ENCODE measurements at places on chromosomes 11 and 22.

DNA sequence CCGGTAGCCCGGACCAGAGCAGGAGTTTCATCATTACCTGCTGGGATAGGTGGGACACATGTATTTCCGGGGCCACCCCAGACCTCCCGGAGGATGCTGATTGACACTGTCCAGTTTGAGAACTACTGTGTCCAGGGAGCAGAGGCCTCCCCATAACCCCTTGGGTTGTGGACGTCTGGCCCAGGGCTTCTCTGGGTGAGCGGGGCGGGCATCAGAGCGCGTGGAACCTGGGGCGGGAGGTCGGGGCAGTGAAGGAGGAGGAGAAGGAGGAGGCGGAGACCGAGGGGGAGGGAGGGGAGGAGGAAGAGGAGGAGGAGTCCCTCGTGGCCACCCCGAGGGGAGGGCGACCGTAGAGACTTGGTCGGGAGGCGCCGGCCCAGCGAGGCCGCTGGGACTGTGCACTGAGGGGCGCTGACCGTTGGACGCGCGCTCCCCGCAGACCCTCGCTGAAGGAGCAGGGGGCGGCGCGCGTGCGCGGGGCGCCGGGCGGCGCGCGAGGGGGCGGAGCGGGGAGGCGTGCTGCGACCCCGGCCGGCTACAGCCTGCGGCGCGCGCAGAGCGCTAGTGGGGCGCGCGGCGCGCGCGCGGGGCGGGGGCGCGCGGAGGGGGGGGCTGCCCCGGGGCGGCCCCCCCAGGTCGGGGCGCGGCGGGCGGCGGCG lies at the start of gene GRK3:
Gene GRK3, plus strand, starts transcription at position 356 of the 659 bp plus-strand sequence. CDS start 366 bp downstream, outside the sequence.
- DNase-seq: peak; percentile 41

DNA sequence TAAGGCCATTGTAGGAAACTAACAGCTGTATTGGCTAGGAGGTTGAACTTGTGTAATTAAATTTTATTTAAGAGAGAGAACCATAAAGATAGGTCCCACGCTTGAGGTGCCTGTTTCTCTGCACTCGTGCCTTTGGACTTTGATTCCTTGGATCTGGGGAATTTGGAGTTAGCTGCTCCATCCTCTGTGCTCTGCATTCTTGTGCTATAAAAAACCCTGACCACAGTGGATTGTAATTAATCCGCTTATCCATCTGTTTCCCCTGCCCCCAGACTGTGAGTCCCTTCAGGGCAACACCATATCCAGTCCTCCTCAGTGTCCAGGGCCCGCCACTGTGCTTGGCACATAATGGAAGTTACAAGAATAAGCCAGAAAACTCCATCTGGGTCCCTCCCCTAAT lies 169.8 kb downstream of the SPON1 start:
- DNase-seq: no peak

DNA sequence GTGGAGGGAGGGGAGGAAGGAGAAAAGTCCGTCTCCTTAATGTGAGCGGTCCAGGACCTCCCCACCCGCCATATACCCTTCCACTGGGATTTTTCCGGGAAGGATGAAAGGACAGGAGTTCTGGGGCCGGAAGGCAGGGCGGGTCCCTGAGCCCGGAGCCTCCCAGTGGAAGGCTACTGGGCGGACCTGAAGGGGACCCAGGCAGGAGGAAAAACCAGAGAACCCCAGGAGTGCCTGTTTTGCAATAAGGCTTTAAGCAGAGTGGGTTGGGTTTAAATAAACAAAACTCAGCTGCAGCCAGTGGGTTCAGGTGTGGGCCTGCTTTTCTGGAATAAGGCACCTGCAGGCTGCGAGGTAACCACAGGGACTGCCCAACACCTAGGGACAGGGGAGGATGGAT lies 1.7 kb upstream of the CELSR1 start:
- no peak for DNase-seq

- DNase-seq: no peak
These were observed 5.9 kb upstream of the CNTF start for GRCh38 chr11:58616594-58616993.

DNA sequence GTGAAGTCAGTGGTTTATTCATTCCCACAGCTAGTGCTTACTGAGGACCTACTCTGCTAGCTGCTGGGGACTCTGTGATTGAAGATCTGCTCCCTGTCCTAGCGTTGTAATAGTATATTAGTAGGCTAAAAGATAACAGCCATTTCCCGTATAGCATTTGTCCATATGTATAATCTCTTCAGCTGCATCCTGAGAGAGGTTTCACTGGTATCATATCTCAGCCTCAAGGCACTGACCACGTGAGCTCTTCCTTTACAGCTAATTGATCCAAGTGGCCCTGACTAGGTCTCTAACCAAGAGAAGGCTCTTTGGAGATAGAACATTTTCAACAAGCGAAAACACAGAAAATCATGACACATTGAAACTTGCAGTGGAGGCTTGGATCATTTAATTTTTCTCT lies 110.2 kb downstream of the APIP start:
- DNase-seq: no peak

DNA sequence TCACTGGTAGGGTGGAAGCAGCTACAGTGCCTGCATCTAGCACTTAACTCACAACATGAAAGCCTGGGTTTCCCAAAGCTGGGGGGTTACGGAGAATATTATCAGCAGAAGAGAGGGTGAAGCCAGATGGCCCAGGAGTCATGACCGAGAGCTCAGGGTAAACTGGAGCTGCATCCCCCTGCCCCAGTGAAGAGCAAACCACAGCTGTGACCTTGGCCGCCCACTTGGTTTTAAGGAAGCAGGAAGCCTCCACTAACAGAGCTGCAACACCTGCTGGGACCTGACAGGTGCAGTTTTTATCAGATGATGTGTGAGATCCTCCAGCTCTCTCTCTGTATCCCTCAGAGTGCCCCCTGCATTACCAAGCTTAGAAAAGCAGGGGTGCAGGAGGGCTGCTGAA lies 20.9 kb downstream of the TCP11L1 start:
- no peak for DNase-seq

DNA sequence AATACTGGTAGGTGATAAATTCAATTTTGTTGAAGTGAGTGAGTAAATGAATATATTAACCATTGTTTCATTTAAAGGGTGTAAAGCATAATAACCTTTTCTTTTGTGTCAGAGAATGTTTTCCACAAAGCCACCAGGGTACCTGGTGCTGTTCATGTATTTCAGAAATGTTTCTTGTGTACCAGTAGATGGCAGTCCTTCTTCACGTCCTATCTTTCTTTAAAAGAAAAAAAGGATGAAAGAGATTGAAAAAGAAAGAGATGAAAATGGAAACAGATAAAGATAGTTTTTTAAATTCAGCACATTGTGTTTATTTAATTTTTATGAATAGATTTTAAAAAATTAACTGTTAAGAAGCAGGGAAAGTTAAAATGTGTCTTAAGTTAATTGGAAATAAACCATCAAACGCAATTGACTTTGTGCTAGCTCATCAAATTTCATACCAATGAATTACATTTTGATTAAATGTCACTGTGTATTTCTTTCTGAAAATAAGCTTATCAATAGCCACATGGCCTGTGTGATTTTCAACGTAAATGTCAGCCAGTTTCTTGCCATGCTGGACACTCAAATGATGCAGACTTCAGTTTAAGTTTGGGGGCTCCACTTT lies 65.5 kb upstream of the CHORDC1 start:
- peak; percentile 37 for DNase-seq

DNA sequence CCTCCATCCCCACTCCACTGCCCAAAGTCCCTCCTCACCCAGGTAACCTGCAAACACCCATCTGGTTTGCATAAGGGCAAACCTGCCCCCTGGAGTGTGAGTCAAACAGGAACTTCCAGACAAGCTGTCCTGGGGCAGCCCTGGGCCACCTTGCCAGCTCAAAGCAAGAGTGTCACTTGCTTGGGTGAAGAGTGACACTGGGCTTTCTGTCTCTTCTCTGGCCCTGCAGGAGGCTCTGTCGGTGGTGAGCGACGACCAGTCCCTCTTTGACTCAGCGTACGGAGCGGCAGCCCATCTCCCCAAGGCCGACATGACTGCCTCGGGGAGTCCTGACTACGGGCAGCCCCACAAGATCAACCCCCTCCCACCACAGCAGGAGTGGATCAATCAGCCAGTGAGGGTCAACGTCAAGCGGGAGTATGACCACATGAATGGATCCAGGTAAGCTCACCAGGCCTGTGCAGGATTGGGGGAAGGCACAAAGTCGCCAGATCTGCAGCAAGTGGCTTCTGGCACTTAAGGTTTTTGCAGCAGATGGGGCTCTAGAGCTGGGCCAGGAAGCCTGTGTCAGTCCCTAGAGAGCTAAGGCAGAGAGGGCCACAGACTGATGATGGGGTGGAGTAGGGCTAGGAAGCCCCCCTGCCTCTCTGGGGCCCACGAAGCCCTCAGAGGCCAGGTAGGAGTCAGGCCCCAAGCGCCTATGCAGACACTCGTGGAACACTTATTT lies 64.2 kb downstream of the FLI1 start:
- no peak for DNase-seq

GRCh38 chr11:68418648-68419047 lies 41.9 kb upstream of the PPP6R3 start:
- no peak for DNase-seq

GRCh38 chr11:78069465-78069864 lies 5.8 kb downstream of the THRSP start:
- DNase-seq: peak; percentile 83

- DNase-seq: no peak
These were observed 111.6 kb upstream of the BMAL1 start for GRCh38 chr11:13166036-13166435.

- DNase-seq: no peak
These were observed 19.3 kb upstream of the ARAP1 start for GRCh38 chr11:72771507-72771906.

- DNase-seq: no peak
These were observed 33.1 kb upstream of the NCAM1 start for GRCh38 chr11:112928136-112928535.

DNA sequence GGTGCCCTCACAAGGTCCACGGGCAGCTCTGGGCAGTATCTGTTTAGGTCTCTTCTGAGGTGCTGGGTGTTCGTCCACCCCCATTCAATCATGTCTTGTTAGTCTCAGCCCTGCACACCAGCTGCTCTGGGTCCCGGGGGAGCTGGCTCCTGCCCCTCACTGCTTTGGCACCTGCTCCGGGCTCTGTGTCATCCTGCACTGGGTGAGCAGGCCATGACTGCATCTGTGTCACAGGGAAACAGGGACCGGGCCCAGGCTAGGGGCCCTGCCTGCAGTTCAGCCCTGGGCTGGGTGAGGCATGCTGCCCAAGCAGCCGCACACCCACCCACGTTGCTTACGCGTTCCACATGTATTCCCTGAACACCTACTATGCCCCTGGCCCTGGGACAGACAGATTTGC lies 43.9 kb downstream of the ELFN2 start:
- DNase-seq: no peak

DNA sequence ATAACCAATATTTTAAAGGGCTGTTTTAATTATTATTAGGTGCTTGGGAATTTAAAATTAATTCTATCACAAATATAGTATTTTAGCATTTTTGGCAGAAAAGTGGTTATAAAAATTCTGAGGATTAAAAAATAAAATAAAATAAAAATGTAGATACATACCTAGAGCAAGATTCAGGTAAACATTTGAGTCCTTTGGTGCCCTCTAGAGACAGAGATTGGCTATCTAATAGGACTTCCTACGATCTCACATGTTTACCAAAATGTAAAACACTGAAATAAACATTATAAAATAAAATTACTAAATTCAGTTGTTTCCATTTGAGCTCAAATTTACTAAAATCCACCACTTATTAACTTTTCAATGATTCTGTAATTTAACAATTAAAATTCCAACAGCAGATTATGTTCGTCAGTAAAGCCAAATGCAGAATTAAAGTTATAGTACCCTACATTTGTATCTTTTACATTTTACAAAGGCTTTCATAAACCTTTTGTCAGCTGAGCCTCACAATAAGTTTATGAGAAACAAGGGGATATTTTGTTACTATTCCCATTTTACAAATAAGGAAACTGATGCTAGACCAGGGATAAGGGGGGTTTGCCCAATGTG lies 27.7 kb downstream of the SLC36A4 start:
- DNase-seq: peak; percentile 23

DNA sequence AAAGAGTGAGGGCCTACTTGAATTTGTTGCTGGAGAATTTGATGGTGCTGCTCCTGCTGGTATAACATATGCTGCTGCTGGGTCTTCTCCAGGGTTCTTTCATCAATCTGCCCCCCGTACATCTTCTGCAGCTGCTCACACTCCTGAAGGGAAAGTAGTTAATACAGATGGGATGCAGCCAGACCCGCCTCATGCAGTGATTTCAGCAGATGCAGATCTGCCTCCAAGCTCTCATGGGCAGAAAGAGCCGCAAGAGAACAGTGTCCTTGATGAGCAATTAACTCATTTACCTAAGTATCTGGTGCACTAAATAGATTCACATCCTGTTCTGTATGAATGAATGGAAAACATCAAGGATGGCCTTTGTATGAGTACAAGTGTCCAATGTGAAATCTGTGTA lies 24.8 kb upstream of the APOA1 start:
- DNase-seq: no peak

GRCh38 chr11:35101223-35101622 lies 37.7 kb upstream of the CD44 start:
- no peak for DNase-seq

- DNase-seq: no peak
These were observed 976.9 kb upstream of the TENM4 start for GRCh38 chr11:80417681-80418080.

GRCh38 chr11:76631566-76632308 lies 38.8 kb downstream of the LRRC32 start:
- DNase-seq: no peak

All from NCI-H1105 (cell line).